NCI-H187 (cell line): ENCODE measurements at places on chromosomes 13 and 19.

- DNase-seq = no peak
Measured at GRCh38 chr19:29120466-29120865, 92.5 kb downstream of the UQCRFS1 start.

DNA sequence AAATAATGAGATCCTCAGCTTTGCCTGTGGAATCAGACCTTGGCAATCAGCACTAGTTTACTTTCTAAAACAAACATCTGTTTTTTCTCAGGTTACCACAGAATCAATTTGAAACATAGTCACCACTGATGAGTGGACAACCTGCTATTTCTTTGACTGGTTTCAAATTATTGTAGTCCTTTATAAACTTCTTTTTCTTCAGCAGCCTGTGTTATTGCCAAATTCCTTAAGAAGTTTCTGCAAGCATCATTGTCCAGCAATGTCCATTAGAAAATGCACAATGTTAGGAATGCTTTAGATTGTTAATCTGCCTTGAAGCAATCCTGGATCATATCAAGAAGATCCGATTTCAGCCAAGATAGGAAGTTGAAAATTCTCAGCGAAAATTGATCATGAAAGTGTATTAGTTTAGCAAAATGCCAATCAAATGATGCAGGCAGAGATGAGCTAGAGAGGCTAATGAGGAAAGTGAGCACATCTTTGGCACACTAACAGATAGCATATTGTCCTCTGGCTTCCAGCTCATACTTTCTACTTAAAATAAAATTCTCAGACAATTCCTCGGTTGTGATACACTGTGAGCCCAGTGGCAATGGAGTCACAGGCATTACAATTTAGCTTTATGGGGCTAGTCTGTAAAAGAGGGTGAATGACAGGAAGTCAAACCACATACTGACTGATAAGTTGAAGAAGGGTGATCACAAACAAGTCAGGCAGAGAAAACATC, 270.6 kb downstream of the SLITRK6 start:
- DNase-seq = no peak

DNA sequence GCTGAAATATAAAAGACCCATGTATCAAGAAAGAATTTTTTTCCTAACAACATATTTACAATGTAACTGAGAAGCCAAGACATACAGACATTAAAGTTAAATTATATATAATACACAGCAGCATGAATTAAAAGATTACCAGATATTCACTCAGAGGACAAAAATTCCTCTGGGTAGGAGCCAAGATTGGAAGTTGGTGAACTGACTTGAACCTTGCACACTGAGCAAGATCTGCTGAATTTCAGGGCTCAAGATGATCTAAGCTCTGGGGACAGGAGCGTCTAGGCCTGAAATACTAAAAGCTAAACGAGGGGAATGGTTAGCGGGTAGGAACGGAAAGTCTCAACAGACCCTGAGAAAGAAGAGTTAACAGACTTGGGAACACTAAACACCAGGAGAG, 8.5 kb downstream of the FOXO1 start:
- no peak for DNase-seq

DNA sequence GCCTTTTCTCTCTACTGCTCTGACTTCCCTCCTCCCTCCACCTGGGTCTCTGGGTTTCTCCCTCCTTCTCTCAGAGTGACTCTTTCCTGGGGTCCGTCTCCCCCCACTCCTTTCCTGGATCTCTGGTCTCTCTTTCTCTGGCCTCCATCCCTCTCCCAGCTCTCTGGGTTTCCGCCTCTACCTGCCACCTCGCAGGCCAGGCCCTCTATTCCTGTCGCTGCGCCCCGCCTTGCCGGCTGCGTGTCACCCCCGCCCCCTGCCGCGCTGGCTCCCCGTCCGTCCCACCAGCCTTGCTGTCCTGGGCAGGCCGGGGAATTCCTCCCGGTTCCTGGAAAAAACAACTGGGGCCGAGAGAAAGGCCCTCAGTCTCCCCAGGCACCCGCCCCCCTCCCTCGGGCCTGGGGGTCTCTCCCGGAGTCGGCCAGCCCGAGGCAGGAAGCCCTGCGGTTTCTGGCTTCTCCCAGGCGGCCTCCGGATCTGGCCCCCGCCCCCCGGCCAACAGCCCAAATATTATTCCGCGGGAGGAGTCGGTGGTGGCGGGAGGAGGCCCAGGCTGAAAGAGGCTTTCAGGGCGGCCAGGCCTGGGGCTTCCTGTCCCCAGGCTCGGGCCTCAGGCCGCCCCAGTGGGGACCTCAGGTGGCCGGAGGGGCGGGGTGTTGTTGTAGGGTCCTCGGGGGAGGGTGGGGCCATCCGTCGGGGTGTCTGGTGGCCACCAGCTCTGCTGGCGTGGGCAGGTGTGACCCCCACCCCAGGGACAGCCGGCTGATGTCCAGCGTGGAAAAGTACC, 9.3 kb downstream of the IRF2BP1 start:
- DNase-seq = no peak

GRCh38 chr19:4186087-4186993, 3.9 kb downstream of the ANKRD24 start:
- DNase-seq = peak; percentile 39

GRCh38 chr13:90839061-90839460, 508.4 kb upstream of the MIR17HG start:
- no peak for DNase-seq

DNA sequence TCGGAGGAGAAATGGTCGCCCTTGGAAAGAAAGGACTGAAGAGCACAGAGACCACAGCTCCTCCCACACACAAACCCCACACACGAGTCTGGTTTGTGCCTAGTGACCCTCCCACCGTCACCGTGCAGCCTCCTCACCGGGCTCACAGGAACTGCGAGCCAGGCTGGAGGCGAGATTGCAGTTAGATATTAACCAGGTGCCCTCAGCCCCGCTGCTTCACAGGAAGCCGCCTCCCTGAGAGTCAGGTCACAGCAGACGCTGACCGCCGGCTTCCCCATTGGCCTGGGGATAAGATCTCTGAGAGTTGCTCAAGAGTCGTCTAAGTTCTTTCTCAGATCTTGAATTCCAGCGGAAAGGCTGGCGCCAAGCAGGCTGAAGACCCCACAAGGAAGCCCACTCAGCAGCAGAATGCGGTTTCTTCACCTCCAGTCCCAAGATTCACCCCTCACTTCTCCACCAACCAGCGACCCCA, 870 bp downstream of the ZNF44 start:
- no peak for DNase-seq

DNA sequence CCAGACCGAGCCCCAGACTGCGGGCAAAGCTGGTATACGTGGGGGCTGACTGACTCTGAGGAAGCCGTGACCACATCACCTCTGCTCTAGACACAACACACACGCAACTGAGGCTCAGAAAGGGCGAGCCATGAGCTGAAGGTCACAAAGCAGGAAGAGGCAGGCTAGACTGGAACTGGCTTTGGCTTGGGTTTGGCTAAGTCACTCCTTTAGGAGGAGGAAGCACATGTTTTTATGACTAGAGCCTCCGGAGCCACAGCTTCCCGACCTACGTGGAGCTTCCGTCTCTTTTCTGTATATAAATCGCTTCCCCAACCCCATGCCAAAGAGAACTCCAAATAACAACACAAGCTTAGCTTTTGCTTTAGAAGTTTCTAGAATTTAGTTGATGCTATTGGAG, 48.0 kb downstream of the RFX2 start:
- DNase-seq = no peak

DNA sequence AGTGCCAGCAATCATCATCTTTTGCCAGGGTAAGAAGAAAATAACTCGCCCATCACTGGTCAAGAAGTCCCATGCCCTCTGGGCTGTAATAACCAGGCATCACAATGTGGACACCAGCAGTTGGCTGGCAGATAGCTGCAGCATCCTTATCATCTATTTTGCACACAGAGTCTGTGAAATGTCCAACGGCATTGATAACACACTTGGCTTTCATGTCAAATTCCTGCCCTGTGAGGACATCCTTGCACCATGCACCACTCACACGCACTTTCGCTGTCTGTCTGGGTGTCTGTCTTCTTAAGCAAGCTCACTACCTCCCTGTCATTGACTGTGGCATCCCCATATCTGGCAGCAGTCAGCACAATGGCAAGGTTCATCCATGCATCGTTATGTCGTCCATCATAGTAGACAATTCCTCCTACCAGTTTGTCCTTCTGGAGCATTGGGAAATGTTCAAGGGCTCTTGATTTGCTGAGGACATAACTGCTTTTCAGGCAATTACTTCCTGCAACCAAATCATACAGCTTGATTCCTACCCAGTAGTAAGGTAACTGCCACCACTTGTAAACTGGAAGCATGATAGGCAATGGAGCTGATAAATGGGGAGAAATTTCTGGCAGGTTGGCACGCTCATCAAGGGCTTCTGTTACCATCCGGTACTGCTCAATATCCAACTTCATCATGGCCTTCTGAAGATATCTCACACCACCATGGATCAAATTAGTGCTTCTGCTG, 6.8 kb upstream of the ZSCAN5A start:
- no peak for DNase-seq

GRCh38 chr19:14127929-14128509, 8.4 kb downstream of the ASF1B start:
- no peak for DNase-seq

DNA sequence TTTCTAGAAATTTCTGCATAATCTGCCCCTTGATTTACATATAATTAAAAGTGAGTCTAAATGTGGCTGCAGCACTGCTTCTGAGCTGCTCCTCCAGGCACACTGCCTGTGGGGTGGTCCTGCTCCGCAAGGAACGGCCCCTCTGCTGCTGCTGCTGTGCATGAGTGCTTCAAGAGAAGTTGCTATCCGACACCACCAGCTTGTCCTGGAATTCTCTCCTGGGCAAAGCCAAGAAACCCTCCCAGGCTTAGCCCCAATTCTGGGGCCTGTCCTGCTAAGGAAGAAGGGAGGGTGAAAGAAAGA, 7.5 kb upstream of the PDCD5 start:
- no peak for DNase-seq

- no peak for DNase-seq
Measured at GRCh38 chr13:60230593-60230992, 66.9 kb upstream of the DIAPH3 start.

DNA sequence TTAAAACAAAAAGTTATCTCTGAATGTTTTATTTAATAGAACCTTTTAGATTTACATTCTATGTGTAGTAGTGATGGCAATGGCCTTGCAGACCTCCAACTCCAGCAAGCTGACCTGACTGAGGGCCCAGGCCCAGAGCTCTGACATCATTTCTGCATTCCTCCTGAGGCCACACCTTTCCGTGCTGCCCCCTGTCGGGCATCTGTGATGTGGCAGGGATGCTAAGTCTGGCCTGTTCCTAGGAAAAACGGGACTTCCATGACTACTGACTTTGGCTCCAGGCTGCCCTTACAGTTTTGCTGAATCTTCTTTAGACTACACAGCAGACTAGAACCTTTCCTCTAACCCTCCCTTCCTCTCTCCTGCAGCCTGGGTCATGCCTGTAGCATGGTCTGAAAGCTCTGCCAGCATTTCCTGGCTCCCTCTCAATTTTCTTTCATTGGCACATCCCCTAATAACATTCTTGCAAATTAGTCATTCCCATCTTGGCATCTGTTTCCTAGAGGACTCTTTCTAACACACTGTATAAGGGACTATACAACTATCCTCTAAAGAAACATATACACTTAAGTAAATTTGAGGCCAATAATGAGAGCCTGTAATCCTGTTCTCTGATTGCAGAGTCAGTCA, 249.1 kb downstream of the GPC5 start:
- peak; percentile 4 for DNase-seq

DNA sequence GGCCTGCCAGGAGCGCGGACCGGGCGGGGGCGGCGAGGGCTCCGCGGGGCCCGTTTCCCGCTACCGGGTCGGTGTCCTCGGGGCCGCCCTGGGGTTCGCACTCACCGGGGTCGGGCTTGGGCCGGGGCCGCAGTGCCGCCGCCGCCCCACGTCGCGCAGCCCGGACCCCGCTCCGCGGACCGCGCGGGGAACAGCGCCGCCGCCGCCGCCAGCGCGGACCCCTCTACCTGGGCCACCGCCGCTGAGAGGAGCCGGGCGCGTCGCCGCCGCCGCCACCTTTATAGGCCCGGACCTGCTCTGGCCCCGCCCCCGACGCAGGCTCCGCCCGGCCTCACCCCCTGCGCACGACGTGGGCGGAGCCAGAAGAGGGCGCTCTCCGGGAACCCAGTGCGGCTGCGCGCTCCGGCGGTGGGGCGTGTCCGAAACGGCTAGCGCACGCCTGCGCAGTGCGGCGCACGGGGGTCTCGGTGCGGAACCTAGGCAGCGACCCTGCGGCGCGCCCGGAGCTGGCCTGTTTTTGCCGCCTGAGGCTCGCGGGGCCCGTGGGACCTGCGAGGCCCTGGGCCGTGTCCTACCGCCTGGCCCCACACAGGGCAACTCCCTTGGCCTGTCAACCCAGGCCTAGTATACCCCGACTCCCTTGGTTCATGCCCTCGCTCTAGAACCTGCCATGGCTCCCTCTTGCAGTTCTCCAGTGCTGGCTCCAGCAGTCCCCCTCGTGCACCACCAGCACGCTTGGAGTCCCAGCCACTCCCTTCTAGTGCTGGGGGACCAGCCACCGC, at the start of gene MKNK2:
TSS of gene MKNK2 (minus strand) at position 254 of the 782 bp plus-strand sequence. CDS start 393 bp downstream, outside the sequence.
- peak; percentile 82 for DNase-seq

DNA sequence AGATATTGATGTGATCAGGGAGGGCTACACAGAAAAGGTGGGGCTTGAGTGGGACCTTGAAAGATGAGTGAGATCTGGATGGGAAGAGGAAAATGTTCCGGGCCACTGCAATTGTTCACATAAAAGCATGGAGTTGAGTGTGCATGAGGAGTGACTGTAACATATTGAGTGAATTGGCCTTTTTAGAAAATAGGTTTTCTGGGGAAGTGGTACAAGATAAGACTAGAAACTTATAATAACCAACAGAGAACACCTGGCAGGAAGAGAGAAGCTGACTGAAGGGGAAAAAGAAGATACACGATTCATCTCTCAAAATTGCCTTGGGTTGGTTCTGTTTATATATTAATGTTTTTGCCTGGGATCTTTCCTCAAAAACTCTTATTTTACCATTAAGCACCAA, 32.2 kb downstream of the SLC10A2 start:
- no peak for DNase-seq

- DNase-seq = no peak
Measured at GRCh38 chr13:71033026-71033425, 834.0 kb downstream of the DACH1 start.

DNA sequence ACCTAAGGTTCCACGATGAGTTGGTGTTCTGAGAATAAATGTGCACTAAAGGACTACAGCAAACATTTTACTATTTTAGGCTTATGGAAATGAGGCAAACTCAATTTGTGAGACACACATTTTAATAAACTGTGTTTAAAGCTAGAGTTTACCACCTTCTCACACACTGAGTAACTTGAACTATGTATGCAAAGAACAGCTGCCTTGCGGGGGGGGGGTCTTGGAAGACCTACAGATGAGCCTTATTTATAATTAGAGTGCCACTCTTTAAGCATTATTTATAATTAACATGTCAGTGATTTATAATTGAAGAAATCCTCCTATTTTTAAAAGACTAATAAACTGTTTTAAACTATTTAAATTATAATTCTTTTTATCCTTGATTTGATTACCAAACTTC, 300.4 kb downstream of the DLEU7 start:
- no peak for DNase-seq
